ENCODE measurements at places on chromosomes 2 and 18. TPM values are rescaled to one million over a fixed set of nuclear protein-coding genes. Genes with fewer than 3 reads are reported as not detected.
A peak's percentile ranks its signal among the peaks of the same experiment; 100 is the strongest.

DNA sequence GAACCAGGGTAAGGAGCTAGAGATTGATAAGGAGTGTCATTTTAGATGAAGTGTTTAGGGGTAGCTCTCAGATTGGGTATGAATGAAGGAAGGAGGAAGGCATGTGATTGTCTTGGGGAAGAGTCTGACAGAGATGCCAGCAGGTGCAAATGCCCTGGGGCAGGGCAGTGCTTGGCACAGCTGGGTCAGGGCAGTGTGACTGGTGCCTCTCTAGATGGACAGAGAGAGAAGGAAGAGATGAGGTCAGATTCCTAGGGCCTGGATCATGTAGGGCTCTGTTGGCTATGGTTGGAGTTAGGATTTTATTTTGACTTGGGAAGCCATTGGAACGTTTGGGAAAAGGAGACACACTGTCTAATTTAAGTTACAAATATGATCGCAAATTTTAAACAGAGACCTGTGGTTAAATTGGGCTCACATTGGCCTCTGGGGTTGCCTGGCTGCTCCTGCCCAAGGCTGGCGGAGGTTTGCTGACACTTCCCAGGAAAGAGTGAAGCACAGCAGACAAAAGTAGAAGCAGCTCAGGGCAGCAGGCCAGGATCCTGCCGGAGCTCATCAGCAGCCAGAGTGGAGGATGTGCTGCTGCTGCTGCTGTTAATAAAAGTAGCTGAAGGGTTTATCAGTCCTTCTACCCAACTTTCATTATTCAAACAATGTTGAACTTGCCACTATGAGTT lies 32.7 kb upstream of the FHL2 start:
- DNase-seq, result no peak

SKA1 gene
- 13.5 TPM for total RNA-seq

GRCh38 chr2:233639860-233640259 lies 3.6 kb downstream of the UGT1A10 start:
- DNase-seq, result no peak

DNA sequence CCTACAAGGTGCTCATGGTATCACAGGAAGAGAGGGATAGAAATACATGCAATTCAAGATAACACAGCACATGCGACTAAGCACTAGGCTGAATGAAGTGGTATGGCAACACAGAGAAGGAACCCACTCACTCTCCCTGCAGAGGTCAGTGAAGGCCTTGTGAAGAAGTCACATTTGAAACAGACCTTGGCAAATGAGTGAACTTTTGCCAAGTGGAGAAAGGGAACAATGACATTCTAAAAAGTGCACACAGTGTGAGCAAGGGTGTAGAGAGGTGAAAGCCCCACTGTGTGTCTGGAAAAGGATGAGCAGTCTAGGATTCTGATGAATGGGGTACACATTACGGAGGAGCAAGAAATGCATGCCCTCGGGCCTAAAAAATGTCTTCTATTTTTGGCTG lies 23.3 kb downstream of the KLF7 start:
- no peak for DNase-seq

EN1 gene
- total RNA-seq, result 0.42 TPM

DNA sequence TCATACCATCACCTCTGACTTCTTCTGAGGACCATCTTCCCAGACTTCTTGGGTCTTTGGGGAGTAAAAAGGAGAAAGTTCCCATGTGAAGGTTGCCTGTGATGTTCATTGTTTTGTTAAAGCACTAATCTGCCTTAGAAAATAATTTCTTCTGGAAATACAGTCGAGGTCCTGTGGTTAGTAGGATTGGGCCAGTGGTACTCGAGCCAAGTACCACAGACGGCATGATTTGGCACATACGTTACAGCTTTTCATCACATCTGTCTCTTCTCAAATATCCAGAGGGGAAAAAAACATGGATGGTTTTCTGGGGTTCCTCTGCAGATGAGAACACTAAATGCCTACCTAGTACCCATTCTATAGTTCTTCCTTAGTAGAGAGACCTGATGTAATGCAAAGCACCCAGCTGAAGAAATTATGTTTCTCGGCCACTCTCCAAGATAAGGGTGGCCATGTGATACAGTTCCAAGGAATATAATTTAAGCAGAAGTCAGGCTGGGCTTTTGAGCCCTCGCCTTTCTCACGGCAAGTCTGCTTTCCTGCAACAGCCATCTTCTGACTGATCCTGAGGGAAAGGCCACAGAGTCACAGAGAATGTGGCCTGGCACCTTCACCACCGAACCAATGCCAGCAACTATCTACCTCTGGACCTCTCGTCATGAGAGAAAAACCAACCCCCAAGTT lies 161.0 kb downstream of the RNF152 start:
- DNase-seq, result no peak

SPR gene
- 24.2 TPM for total RNA-seq

- no peak for DNase-seq
These were observed 84.5 kb upstream of the LCLAT1 start for GRCh38 chr2:30362468-30363081.

- no peak for DNase-seq
These were observed 397.9 kb downstream of the MEIS1 start for GRCh38 chr2:66832646-66833435.

DNA sequence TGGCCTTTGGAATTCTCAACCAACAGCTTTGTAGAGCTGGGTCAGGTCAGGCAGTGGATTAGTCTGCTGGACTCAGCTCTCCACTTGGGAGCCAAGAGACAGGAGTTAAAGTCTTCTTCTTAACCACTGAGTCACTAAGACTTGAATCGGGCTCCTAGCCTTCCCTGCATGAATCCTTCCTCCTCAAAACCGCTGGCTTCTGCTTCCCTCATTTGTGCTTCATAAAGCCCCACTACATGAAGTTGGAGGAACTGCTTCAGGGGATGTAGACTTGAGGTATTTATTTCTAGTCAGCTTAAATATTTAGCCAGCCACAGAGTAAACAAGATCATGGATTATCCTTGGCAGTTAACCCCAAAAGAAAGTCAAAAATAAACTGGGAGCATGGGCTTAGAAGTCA lies 536.3 kb upstream of the TNP1 start:
- DNase-seq, result no peak

- DNase-seq, result no peak
These were observed 535.7 kb upstream of the ZEB2 start for GRCh38 chr2:145055651-145056050.

- DNase-seq, result no peak
These were observed 76.9 kb downstream of the ACTR3 start for GRCh38 chr2:113966832-113967231.

- no peak for DNase-seq
These were observed 44.3 kb downstream of the TMEM17 start for GRCh38 chr2:62461707-62462106.

DNA sequence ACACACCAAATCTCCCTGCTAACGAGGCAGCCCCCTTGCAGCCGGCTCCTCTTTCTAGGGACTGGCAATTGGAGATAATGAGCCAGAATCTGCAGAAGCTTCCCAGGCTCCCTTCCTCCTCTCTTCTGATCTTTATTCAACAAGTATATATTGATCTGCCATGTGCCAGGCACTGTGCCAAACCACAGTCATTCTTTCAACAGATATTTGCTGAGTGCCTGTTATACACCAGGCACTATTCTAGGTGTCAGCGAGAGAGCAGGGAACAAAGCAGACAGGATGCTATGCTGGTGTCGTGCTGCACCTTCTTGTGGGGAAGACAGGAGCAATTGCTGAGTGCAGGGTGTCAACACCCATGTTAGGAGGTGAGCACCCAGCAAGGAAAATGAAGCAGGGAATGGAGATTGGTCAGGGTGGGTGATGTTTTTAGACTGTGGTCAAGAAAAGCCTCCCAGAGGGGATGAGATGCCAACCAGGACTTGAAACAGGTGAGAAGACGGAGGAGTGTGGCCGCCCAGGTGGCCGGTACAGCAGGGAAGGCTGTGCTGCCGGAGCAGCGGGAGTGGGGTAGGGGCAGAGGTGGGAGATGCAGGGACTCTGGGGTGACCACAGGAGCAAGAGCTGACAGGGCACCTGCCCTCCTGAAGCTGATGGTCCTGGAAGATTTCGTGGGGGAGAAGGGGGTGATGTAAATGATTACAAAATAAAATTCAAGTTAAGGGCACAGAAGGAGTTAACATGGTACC lies 307.6 kb upstream of the RAB12 start:
- DNase-seq, result no peak

- peak; percentile 64 for DNase-seq
These were observed at the start of gene RNU2-63P for GRCh38 chr2:88016086-88016959. RNU2-63P (minus strand) TSS chr2:88016547.

RUFY4 gene
- total RNA-seq, result not detected

- DNase-seq, result no peak
These were observed 36.6 kb upstream of the METAP1D start for GRCh38 chr2:171963198-171963597.

APCDD1 gene
- total RNA-seq, result 10.9 TPM

PPP3R1 gene
- total RNA-seq, result 48.5 TPM

- DNase-seq, result peak; percentile 17
These were observed 73.8 kb downstream of the RPIA start for GRCh38 chr2:88765154-88765888.

ITGB6 gene
- total RNA-seq, result 7.0 TPM

GRCh38 chr2:168577885-168578284 lies 121.8 kb downstream of the CERS6 start:
- DNase-seq, result no peak

DNA sequence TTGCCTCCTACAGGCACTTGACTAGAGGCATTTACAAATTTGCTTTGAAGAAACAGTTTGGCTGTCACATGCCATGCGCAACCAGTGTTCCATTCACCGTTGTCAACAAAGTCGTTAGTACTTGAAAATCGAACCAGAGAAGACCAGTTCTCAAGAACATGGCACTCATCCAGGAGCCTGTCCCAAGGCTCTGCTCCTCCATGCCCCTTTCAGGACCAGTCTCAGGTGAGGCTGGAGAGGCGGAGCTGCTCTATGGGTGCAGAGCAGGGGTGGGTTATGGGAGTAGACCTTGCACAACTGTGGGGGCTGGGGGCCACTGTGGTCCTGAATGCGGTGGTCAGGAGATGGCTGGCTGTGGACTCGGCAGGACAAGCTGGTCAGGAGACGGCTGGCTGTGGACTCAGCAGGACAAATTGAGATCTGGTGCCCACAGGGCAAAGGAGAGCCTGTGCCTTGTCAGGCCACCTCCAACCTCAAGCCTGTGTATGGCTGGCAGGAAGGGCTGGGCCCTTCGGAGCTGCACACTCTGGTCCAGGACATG lies 12.3 kb upstream of the ATP9B start:
- DNase-seq, result no peak

All from progenitor cell of endocrine pancreas (in vitro differentiated cells).